ENCODE measurements at places on chromosomes 7 and 10. TPM values are rescaled to one million over a fixed set of nuclear protein-coding genes. Genes with fewer than 3 reads are reported as not detected.

- peaks cover 49% of the 10 kb centered on the region for H3K4me1 ChIP-seq
- no peak overlapping the region for H3K4me3 ChIP-seq
- no peak overlapping the region for H3K27ac ChIP-seq
- H3K36me3 ChIP-seq = no peaks in the 10 kb centered on the region
- no peaks in the 10 kb centered on the region for H3K27me3 ChIP-seq
- DNase-seq = no peak
Measured at GRCh38 chr7:16062269-16062668, 359.1 kb downstream of the CRPPA start.

DNA sequence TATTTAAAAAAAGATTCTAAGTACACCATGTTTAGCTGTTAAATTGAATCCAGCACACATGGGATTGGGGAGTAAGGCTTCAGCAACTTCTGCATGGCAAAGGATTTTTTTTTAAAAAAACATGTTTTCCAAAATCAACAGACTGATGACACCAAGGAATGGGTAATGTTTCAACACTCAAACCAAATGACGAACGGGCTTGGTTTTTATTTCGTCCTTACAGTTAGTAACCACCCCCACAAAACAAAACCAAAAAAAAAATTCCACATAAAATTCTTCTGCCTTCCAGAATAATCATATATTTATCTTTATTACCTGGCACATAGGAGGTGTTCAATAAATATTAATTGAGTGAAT, 45.7 kb downstream of the ICA1 start:
- no peak overlapping the region for H3K27ac ChIP-seq
- no peaks in the 10 kb centered on the region for H3K36me3 ChIP-seq
- peaks cover 17% of the 10 kb centered on the region for H3K4me1 ChIP-seq
- no peak overlapping the region for H3K4me3 ChIP-seq
- no peak for DNase-seq
- H3K27me3 ChIP-seq = no peaks in the 10 kb centered on the region

DNA sequence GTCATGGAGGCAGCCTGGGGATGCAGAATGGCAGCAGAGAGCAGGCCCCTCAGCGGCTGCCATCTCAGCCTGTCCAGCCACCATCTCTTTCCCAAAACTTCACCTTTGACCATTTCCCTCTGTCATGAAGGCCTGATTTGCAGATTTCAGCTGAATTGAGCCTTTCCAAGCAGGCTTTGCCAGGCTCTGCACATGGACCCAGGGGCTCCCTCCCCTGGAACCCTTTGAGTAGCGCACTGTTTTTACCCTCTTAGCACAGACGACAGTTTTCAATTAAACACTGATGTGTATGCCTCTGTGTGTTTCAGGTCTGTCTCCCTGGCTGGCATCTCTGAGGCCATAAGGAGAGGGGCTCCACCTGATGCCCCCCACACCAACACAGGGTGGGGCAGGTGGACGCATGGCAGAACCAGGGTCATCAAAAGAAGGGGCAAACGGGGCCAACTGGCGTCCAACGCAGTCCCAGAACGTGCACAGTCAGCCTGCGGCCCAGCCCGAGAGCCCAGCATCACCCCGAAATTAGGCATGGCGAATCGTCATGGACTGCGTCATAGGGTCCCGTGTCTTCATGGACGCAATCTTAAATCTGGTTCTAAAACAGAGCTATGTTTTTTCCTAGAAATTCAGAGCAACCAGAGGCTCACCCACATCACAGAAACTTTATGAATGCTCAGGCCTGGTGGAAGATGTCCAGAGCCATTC, 185.0 kb upstream of the TCERG1L start:
- H3K4me3 ChIP-seq = no peak overlapping the region
- H3K27me3 ChIP-seq = no peaks in the 10 kb centered on the region
- DNase-seq = peak; percentile 68
- no peak overlapping the region for H3K27ac ChIP-seq
- H3K4me1 ChIP-seq = no peaks in the 10 kb centered on the region

DNA sequence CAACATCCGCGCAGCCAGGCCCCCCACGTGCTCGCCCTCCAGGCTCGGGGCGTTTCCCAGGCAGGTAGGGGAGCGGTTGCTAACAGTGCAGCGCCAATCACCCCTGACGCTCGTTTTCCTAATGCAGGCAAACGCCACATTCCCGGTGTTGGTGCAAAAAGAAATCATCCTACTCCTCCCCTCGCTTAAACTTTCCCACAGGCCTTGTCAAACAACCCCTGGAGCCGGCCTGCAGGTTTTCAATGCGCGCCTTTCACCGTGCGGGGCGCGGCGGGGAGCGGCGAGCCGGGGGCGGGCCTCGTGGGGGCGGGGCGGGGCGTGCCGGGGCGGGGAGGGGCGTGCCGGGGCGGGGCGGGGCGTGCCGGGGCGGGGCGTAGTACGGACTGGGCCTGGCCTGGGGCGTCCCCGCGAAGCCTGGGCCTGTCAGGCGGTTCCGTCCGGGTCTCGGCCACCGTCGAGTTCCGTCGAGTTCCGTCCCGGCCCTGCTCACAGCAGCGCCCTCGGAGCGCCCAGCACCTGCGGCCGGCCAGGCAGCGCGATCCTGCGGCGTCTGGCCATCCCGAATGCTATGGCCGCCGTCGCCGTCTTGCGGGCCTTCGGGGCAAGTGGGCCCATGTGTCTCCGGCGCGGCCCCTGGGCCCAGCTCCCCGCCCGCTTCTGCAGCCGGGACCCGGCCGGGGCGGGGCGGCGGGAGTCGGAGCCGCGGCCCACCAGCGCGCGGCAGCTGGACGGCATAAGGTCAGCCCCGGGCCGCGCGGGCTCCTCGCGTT, at the start of gene ECHDC3:
ECHDC3 (plus strand) TSS at position 374 of the 770 bp plus-strand sequence; CDS start at position 569, 195 bp downstream.
- peak within 1 kb of the TSS; percentile 67 for H3K4me3 ChIP-seq
- H3K4me1 ChIP-seq = peaks cover 20% of the 10 kb centered on the region
- no peaks in the 10 kb centered on the region for H3K36me3 ChIP-seq

- H3K27ac ChIP-seq = no peak overlapping the region
- no peaks in the 10 kb centered on the region for H3K27me3 ChIP-seq
- no peak for DNase-seq
- no peaks in the 10 kb centered on the region for H3K4me1 ChIP-seq
- H3K4me3 ChIP-seq = no peak overlapping the region
Measured at GRCh38 chr7:81140775-81141174, 221.9 kb upstream of the SEMA3C start.

- no peaks in the 10 kb centered on the region for H3K36me3 ChIP-seq
- H3K27ac ChIP-seq = no peak overlapping the region
- DNase-seq = no peak
- no peaks in the 10 kb centered on the region for H3K27me3 ChIP-seq
- H3K4me1 ChIP-seq = peaks cover 3% of the 10 kb centered on the region
Measured at GRCh38 chr7:92260248-92260781, 14.5 kb downstream of the ANKIB1 start.

GRCh38 chr7:139683137-139683921, 94.5 kb downstream of the HIPK2 start:
- no peak overlapping the region for H3K27ac ChIP-seq
- no peaks in the 10 kb centered on the region for H3K27me3 ChIP-seq
- no peaks in the 10 kb centered on the region for H3K36me3 ChIP-seq

Gene DEPP1
- total RNA-seq = 173 TPM

DNA sequence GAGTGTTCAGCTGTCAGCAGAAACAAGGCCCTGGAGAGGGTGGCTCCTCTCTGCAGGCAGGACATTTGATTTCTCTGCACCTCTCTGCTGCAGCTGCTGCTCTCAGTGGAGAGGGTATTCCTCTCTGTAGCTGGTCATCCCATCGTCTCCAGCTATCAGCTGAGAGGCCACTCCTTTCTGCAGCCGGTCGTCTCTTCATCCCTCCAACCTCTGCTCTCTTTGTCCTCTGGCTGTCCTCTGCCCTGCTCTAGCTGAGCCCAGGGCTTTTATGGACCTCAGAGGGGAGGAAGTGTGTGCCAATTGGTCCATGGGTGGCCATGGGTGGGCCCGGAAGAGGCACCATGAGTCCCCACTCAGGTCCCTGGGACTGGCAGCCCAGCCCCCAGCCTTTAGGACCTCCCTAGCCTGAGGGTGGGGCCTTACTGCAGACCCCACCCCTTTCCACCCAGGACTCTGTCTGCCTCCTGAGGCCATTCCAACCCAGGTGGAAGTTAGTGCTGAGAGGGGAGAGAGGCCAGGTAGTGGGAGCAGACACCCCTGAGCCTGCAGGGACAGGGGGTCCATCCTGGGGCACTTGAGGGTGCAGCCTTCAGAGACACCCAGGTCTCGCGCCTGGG, 26.2 kb upstream of the CDCA7L start:
- no peak overlapping the region for H3K27ac ChIP-seq
- H3K36me3 ChIP-seq = no peaks in the 10 kb centered on the region
- no peaks in the 10 kb centered on the region for H3K4me1 ChIP-seq
- no peaks in the 10 kb centered on the region for H3K27me3 ChIP-seq

- H3K4me3 ChIP-seq = no peak overlapping the region
- H3K27me3 ChIP-seq = no peaks in the 10 kb centered on the region
- no peak for DNase-seq
- no peaks in the 10 kb centered on the region for H3K36me3 ChIP-seq
- H3K27ac ChIP-seq = no peak overlapping the region
Measured at GRCh38 chr10:113003052-113003451, 53.0 kb downstream of the TCF7L2 start.

Data from esophagus muscularis mucosa (tissue), 4 donors.